Coronary artery (tissue), 2 donors: ENCODE measurements at places on chromosomes 12 and 14.

GRCh38 chr12:7137908-7138307 lies 7.7 kb downstream of the CLSTN3 start:
- no peak for DNase-seq

GRCh38 chr12:118534003-118534402 lies 157.6 kb downstream of the SUDS3 start:
- DNase-seq = no peak

DNA sequence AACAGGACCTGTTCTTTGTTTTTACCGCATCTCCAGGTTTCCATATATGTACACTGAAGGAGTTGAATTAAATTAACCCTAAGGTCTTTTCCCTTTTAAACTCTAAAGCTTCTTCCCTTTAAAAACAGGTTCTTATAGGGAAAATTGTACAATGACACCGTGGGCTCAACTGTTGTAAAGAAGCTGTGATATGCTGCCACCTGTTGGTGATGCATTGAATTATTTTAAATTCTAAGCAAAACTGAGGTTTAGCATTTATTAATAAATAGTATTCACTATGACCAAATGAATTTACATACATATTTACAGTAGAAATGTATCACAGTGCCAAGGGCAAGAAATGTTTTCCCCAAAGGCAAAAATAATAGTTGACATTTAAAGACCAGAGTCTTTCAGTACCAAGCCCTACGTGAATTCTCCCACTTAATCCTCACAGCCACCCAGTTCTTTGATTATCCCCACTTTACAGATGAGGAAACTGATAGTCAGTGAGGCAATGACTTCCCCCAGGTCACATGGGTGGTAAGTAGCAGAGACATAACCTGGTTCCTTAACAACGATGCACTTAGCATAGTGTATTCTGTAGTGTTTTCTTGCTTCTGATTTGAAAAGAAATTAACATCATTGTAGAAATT lies 35.7 kb upstream of the TMEM263 start:
- DNase-seq = no peak

- DNase-seq = no peak
Observed at GRCh38 chr14:40365305-40365704, 933.1 kb upstream of the FBXO33 start.

DNA sequence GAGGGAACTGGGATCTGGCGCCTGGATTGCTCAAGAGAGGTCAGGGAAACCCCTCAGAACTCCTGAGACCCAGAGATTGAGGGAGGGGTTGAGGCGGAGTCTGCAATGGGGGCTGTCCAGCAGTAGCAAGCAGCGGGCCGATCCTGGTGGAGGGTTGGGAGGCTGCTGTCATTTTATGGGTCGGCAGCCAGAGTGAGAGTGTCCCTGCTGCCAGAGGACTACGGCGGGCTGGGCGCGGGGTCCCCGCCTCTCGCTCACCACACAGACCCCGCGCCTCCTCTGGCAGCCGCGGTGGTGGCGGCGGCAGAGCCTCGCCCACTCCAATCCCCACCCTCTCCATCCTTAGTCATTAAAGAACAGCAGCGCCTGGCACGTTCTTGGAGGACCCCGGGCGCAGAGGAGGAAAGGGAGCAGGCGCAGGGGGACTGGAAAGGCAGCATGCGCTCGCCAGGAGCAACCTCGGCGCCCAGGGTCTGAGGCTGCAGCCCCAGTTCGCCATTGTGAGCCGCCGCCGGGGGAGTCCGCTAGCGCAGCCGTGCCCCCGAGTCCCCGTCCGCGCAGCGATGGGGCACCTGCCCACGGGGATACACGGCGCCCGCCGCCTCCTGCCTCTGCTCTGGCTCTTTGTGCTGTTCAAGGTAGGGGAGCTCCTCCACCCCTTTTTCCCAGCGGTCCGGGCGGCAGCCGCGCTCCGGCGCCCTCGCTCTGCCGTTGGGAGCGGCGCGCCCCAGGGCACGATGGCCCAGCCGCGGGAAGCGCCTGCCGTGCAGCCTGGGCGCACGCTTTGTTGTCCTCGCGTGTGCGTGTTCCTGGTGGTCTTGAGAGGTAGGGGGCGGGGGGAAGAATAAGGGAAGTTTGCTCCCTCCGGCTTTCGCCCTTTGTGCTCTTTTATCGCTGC lies at the start of gene PTPRO:
Gene PTPRO (plus strand): TSS at position 345 of the 898 bp plus-strand sequence.
- no peak for DNase-seq

DNA sequence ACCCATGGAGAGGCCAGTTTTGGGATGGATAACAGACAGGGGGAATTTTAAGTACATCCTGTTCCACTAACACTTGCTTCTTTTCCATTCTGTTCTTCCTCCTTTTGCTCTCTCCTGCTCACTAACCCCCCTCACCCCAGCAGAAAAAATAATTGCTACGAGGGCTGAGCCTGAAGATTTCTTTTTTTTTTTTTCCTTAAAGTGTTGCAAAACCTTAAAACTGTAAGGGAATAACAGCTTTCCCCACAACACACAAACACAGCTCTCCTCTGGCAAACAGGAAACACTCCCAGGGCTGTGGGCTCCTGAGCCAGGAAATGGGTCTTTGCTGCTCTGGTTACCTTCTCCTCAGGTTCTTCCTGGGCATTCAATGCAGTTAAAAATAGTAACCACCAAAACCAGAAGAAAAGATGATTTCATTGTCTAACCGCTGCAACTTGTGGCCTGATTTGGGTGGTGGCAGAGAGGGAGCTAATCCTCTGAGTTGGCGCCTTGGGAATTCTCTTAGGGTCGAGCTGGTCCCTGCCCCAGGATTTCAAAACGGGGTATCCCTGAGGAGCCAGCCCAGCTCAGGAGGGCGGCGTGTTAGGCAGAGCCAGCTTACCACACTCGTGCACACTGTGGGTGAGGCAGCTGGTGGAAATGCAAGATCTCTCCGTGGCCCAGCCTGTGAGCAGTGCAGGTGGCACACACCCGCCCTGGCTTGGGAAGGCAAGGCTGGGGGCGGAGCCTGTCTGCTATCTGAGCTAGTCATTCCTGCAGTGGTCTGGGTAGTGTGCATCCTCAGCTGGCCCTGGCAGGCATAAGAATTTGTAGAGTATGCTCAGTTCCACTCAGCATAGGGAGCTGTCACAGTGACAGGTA lies 17.1 kb upstream of the EMP1 start:
- DNase-seq = no peak

DNA sequence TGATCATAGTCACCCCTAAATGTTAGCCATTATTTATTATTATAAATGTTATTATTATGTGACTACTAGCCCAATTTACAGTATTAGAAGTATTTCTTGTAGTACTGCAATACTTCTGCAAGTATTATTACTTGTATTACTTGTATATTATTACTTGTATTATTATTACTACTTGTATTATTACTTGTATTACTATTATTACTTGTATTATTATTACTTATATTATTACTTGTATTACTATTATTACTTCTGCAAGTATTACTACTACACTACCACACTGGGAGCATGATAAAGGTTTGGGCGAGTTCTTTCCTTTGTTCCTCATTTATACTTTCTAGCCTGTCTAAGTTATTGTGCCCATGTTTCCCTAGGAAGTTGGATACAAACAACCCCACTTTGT lies 67.9 kb downstream of the NOS1 start:
- no peak for DNase-seq

GRCh38 chr12:26226629-26227360 lies 31.4 kb downstream of the SSPN start:
- DNase-seq = no peak
